ENCODE measurements at places on chromosomes 3 and 15. TPM values are rescaled to one million over a fixed set of nuclear protein-coding genes. Genes with fewer than 3 reads are reported as not detected.

The RPL32 gene
- 1,588 TPM for total RNA-seq

GRCh38 chr3:140103166-140103565, 168.2 kb downstream of the CLSTN2 start:
- no peaks in the 10 kb centered on the region for H3K36me3 ChIP-seq
- H3K4me1 ChIP-seq = no peaks in the 10 kb centered on the region
- no peak overlapping the region for H3K27ac ChIP-seq
- no peak for DNase-seq
- H3K27me3 ChIP-seq = no peaks in the 10 kb centered on the region
- H3K4me3 ChIP-seq = no peak overlapping the region

- H3K4me3 ChIP-seq = no peak overlapping the region
- DNase-seq = no peak
- H3K36me3 ChIP-seq = no peaks in the 10 kb centered on the region
- H3K27ac ChIP-seq = no peak overlapping the region
- no peaks in the 10 kb centered on the region for H3K4me1 ChIP-seq
- H3K27me3 ChIP-seq = no peaks in the 10 kb centered on the region
Observed at GRCh38 chr3:170154084-170154483, 27.4 kb downstream of the PHC3 start.

DNA sequence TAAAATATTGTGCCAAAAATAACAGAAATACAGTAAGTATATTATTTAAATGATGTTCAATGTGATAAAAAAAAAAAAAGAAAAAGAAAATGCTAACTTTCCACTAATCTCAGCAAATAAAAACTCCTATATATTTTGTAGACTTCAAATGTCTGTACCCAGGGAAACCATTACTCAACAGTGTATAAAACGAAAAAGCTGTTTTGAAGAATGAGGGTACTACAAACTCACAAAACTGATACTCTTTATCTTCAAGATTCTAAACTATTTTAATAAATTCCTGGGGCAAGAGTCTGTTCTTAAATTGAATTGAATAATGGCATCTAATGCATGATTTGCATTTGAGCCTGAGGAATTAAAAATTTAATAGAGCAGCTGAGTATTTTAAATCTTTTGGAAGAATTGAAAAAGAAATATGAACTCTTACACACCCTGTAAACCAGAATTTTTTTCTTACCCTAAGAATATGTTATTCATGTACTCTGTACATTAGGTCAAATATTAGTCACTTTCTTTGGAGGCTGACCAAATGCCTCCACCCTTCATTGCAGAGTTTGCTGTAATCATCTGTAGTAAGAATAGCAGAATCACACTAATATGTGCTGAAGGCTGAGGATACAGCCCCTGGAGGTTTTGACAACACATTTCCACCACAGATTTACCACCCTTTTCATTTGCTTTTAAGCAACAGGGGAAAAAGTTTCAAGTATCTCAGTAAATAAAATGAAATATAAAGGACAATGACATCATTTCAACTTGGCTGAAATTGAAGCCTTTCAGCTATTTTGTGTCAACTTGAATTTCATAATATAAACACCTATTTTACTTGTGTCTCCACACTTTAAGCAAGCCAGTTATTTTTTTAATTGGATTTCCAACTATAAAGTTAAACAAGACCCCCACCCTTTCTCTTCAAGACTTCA, 79.7 kb downstream of the FBN1 start:
- DNase-seq = peak; percentile 98
- H3K36me3 ChIP-seq = no peaks in the 10 kb centered on the region
- H3K4me3 ChIP-seq = peak overlapping the region; percentile 28
- H3K27me3 ChIP-seq = no peaks in the 10 kb centered on the region

DNA sequence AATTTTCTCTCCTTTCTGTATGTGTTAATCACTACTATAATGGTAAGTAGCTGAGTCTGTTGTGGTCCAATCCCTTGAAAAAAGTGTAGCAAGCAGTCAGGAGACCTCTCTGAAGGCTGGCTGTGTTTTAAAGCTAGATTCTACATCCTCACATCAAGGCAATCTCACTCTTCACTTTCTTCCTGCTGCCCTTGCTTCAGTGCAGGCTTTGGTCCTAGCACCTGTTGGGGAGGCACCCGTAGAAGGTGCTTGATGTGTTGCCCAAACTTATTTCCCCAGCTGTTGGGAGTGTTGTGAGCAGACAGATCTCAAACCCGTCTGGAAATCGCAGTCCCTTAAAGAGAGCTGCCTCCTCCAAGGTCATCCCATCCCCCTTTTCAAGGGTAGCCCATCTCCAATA, 8.6 kb downstream of the FRMD4B start:
- H3K36me3 ChIP-seq = no peaks in the 10 kb centered on the region
- no peak overlapping the region for H3K27ac ChIP-seq
- H3K4me1 ChIP-seq = no peaks in the 10 kb centered on the region
- no peak for DNase-seq

GRCh38 chr3:24420224-24420623, 74.4 kb downstream of the THRB start:
- H3K27ac ChIP-seq = no peak overlapping the region
- no peak overlapping the region for H3K4me3 ChIP-seq
- no peaks in the 10 kb centered on the region for H3K27me3 ChIP-seq
- no peaks in the 10 kb centered on the region for H3K36me3 ChIP-seq

DNA sequence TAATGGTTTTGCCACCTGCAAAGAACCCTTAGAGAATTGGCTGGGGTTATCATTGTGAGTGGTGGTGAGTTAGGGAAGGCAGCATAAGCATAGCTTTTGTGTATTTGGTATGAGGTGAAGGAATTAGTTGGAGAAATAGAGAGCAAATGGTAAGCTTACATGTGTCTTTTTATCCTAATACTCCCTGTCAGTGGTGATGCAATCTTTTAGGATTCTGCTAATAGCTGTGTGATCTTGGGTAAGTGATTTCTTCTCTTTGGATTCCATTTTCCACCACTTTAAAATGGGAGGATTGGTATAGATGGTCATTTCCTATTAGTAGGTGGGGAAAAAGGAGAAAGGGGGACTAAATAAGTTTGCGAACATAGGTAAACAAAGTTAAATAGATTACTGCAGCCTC, 30.9 kb downstream of the PIAS1 start:
- no peak overlapping the region for H3K27ac ChIP-seq
- peaks cover 2% of the 10 kb centered on the region for H3K4me1 ChIP-seq
- H3K4me3 ChIP-seq = no peak overlapping the region
- H3K36me3 ChIP-seq = no peaks in the 10 kb centered on the region
- H3K27me3 ChIP-seq = no peaks in the 10 kb centered on the region

GRCh38 chr3:13062647-13063046, 10.6 kb downstream of the IQSEC1 start:
- H3K36me3 ChIP-seq = no peaks in the 10 kb centered on the region
- no peaks in the 10 kb centered on the region for H3K4me1 ChIP-seq
- DNase-seq = no peak
- no peak overlapping the region for H3K4me3 ChIP-seq
- H3K27me3 ChIP-seq = no peaks in the 10 kb centered on the region
